ENCODE measurements at places on chromosomes 1 and 21.
A peak's percentile ranks its signal among the peaks of the same experiment; 100 is the strongest.

- no peak for DNase-seq
Observed at GRCh38 chr1:157955857-157956256, 37.6 kb upstream of the KIRREL1 start.

DNA sequence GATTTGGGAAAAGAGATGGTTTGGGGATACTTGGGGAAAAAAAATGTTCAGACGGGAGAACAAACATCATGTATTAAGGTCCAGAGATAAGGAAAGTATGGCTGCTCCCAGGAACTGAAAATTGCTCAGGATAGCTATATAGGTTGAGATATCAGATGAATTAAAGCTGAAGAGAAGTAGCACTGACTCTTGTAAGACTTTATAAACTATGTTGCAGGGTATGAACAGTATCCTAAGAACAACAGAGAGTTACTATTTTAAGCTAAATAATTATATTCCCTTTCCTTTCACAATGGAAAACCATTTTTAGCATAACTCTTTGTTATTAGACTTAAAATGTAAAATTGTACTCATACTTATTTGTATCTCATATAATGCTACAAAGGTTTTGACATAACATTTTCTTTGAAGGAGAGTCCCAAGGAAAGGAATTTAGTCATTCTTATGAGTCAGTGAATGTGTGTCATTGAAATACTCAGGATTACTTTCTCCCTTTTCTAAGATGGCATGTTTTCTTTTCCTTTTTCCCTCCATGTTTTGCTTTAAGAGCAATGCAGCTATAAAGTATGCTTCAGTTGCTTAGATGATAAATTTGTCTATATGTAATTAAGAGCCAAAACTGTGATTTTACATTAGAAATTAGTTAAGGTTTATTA lies 139.4 kb upstream of the KIAA1614 start:
- DNase-seq, result no peak

- no peak for DNase-seq
Observed at GRCh38 chr1:147719029-147719698, 41.2 kb downstream of the GJA5 start.

- DNase-seq, result no peak
Observed at GRCh38 chr1:170580636-170581440, 48.9 kb downstream of the GORAB start.

GRCh38 chr21:33434770-33435360 lies 31.7 kb downstream of the IFNGR2 start:
- DNase-seq, result no peak

- DNase-seq, result no peak
Observed at GRCh38 chr1:203189951-203190352, 3.4 kb upstream of the CHI3L1 start.

- DNase-seq, result no peak
Observed at GRCh38 chr1:208100906-208101305, 143.3 kb downstream of the PLXNA2 start.

GRCh38 chr1:167249702-167250101 lies 29.0 kb downstream of the POU2F1 start:
- no peak for DNase-seq

DNA sequence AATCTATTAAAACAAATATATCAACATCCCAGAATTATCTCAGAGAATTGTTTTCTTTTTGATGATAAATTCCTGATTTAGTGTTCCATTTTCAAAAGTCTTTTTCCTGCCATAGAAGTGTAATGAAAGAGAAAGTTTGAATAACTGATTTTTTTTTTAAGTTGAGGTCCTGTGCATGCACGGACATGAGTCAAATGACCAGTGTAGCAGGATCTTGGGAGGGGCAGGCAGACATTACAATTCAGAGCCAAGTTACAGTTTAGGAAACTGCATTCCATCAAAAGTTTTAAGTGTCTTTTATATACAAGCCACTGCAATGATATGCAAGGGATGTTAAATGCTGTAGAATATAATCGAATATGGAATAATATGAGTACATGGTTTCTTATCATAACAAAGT lies 227.5 kb downstream of the HMCN1 start:
- DNase-seq, result no peak

DNA sequence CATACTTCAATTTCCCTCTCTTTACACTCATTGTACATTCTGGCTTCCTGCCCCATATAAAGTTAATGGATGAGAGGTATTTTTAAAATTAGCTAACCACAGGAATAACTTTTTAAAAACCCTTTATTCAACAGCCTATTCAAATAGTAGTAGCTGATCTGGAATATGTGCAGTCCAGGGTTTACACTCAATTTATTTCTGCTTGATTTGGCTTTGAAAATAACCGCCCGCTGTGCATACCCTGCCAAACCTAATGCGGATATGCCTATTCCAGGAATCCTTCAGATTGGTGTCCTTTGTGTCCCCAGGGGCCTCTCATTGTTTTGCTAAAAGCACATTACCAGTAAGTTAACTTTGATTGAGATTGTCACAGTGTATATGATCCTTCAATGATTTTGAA lies 1686.2 kb downstream of the PLA2G4A start:
- DNase-seq, result no peak

GRCh38 chr1:161885003-161885402 lies 118.9 kb downstream of the ATF6 start:
- DNase-seq, result no peak

DNA sequence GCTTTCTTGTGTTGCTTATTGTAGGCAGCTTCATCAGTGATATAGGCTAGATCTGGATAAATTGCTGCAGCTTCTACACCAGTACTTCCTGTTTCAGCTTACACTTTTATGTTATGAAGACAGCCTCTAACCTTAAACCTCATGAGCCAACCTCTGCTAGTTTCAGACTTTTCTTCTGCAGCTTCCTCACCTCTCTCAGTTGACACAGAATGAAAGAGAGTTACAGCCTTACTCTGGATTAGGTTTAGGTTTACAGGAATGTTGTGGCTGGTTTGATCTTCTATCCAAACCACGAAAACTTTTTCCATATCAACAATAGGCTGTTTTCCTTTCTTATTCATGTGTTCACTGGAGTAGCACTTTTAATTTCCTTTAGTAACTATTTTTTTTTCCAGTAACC lies 76.9 kb upstream of the RNPC3 start:
- DNase-seq, result no peak

DNA sequence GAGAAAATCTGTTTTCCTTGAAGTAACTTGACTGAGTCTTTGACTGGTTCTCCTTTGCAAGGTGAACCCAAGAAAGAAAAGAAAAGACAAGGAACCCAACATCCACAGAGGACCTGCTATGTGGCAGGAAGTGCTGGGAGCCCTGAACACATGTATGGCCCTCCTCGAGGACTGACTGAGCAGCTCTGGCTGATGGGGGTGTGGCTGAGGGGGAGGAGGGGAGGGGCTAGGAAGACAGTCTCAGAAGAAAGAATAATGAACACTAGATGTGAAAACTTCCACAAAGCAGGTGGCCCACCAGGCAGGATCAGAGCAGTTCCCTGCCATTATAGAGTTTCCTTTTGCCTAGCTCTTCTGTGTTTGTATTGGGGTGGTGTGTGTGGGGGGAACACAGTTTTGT lies 26.1 kb downstream of the NENF start:
- DNase-seq, result no peak

- no peak for DNase-seq
Observed at GRCh38 chr21:25862596-25862995, 127.8 kb downstream of the GABPA start.

GRCh38 chr1:33270379-33270778 lies 14.1 kb downstream of the ZNF362 start:
- DNase-seq, result no peak

GRCh38 chr1:28265577-28265976 lies 6.3 kb downstream of the SESN2 start:
- no peak for DNase-seq

GRCh38 chr1:209787551-209787950 lies 3.2 kb upstream of the C1orf74 start:
- no peak for DNase-seq

DNA sequence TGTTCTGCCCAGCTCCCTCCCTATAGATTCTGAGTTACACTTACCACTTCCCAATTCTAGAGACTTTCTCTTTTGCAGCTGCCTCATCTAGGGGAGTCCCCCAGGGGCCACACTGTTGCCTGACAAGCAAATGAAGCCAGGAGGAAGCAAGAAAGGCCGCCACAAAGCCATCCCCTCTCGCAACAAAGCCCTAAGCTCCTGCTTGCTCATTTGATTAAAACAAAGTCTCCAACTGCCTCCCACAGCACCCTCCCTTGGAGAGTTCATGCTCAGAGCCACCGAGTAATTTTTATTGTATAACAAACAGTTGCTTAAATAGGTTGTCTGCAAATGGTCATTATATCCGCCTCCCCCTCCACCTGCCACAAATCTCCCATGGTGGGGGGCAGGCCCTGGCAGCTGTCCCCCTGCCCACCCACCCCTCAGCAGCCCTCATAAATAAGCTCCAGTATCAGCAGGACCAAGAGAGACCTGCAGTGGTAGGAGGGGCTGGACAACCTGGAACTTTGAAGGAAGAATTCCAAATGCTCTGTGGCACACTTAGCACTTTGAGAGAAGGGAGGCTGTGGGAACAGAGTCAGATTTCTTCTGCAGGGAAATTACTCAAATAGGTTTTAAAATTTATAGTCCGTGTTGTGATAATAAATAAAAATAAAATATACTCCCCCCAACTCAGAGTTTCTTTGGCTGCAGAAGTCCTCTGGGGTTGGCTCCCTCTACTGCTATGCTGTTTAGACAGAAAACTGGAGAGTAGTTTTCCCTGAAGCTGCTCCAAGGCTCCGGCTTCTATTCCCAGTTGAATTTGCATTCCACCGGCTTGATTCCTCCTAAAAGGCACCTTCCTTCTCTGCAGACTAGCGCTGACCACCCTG lies 237.5 kb downstream of the TTLL7 start:
- no peak for DNase-seq

- DNase-seq, result no peak
Observed at GRCh38 chr1:171646249-171646560, 6.3 kb downstream of the MYOC start.

- DNase-seq, result no peak
Observed at GRCh38 chr1:35222322-35223083, 29.6 kb upstream of the SFPQ start.

GRCh38 chr21:31752967-31753366 lies 21.0 kb upstream of the SCAF4 start:
- no peak for DNase-seq

GRCh38 chr21:39065917-39066316 lies 117.3 kb downstream of the PSMG1 start:
- DNase-seq, result no peak

- no peak for DNase-seq
Observed at GRCh38 chr21:28632755-28633408, 359.8 kb downstream of the LTN1 start.

DNA sequence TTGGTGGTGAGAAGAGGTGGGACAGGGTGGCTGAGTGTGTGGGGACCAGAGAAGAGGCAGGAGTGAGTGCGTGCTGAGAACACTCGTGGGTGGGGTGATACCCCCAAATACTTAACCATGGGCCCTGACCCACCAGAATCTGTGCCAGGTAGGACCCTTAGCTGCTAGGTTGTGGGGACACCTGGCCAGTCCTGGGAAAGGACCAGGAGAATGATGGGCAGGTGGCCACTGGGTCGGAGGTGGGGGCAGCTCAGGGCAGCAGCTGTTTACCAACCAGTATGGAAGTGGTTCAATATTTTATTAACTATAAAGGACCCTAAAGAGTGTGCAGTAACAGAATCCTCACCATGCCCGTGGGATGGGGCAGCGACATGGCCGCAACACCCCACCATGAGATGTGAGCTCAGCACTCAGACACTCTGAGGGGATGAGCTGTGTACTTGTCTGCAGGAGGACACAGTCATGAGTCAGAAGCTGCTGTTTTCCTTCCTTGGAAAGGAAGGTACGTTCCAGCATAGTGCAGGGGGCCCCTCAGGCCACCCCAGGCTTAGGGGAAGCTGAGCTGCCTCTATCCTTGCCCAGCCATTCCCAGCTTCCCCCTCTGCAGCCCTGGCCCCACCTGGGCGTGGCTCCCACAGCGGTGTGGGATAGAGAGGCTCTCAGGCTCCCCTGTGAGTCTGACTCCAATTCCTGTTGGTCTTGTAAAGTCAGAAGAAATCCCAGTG lies 25.4 kb downstream of the TEX35 start:
- no peak for DNase-seq

DNA sequence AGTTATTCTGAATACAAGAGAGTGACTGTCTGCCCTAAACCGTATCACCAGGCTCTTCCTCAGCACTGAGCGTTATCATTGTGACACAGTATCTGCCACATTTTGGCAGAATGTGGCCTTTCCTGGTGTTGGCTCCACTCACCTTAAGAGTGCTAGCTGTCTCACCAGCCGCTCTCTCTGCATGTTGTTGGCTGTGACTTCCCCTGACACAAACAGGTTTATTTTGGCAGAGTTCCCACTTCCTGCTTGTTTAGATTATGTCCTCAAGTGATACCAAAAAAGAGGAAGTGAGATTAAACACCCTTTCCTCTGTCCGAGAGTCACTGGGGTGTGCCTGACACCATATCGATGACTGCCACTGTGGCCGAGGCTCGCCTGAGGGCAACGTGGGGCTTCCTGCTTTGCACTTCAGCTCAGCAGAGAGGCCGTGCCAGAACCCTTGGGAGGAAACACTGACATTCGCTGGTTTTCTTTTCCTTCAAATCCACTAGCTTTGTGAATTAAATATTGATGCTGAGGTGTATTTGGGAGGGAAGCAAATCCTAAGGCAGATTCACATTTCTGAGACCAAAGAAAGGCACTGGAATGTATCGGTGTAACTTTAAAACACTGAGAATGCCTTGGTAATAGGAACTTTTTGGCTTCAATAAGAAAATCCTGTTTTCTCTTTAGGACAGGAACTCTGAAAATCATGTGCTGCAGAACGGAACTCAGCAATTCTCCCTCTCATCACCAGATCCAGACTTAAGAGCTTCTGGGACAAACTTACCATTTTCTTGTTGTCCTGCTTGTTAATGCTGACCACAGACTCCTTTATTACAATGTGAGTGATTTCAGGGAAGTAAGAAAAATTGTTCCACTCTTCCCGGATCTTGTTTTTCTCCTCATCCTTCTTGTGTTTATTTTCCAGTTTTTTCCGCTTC lies 102.1 kb downstream of the JAK1 start:
- peak; percentile 20 for DNase-seq

- no peak for DNase-seq
Observed at GRCh38 chr1:167765496-167765895, 43.7 kb downstream of the MPZL1 start.

DNA sequence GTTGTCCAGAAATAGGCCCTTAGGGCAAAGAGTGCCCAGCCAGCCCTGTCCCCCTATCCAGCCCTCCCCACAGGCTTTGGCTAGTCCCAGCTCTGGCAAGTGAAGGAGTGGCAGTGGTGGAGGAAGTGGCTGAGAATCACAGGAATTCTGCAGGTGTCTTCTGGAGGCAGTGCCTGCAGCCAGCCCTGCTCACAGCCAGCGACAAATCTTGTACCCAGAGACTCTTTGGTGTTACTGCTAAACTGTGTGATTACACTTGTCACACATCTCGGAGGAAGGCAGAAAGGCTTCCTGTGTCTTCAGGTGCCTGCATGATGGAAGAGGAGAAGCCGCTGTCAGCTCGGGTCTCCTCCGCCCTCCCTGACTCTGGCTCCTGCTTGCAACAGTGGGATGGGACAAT lies 71.6 kb upstream of the GRIK3 start:
- no peak for DNase-seq

DNA sequence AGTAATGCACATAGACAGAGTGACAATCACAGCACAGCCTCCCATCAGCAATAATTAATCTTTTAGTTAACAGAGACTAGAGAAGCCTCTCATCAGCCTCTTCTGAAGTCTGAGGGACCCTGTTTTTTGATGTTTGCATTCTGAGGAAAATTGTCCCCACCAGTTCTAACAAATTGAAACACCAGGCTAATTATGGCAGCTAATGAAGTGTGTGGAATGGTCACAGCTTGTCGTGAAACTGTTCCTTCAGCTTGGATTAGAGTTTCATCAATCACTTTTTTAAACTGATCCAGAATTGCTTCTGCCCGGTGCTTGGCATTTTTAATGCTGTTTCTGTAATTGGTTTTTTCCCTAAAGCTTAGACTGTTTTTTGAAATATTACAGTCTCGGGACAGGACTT lies 208.0 kb downstream of the SPATA17 start:
- no peak for DNase-seq
